ENCODE measurements at places on chromosomes 2 and 18.

- no peak for DNase-seq
Measured at GRCh38 chr2:156884216-156884615, 373.3 kb upstream of the GALNT5 start.

- DNase-seq: no peak
Measured at GRCh38 chr2:189020179-189020578, 46.0 kb downstream of the COL3A1 start.

DNA sequence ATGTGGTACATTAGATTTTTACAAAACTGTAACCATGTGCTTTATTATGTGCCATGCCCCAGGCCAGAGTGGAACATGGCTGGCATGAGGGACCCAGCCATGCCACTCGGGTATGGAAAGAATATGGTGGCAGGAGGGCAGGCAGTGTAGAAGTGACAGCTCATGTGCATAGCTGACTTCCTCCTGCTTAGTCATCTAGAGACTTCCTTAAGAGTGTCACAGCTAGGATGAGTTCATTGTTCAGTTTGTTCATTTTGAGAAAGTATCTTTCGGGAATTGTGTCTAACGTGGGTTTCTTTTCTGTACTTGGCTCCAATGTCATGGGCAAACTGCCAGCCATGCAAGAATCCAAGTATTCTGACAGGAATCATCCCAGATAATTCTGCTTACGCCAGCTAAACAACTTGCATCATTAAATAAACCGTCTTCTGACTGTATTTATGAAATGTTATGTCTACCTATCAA lies 94.3 kb upstream of the ITGB6 start:
- DNase-seq: no peak

GRCh38 chr18:22552254-22552653 lies 134.5 kb upstream of the CTAGE1 start:
- DNase-seq: no peak

DNA sequence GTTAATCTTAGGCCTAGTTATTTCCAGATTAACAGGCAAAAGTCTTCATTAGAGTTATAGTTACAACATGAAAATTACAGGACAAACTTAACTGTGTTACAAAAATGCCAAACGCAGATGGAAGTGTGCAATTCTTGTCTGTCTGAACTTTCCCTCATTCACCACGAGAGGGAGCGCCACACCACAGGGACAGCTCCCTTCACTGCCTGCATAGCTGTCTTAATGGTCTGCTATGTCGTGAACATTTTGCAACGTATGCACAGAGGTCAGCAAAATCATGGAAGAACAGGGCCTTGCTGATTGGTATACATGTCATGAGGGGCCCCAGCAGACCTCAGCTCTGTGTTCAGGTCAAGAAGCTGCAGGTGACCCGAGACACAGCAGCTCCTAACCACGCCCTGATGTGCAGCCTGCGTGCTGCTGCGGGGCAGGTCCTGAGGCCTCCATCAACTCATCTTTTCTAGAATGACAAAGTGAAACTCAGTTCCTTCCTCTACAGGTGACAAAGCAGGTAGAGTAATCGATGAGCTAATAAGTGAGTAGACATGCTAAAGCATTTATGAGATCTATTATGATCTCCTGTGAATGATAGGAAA lies 78.8 kb upstream of the ATP8B1 start:
- DNase-seq: peak; percentile 28

GRCh38 chr2:31329081-31329625 lies 85.4 kb downstream of the XDH start:
- DNase-seq: no peak

GRCh38 chr2:10471955-10472354 lies 23.8 kb upstream of the ODC1 start:
- DNase-seq: no peak

DNA sequence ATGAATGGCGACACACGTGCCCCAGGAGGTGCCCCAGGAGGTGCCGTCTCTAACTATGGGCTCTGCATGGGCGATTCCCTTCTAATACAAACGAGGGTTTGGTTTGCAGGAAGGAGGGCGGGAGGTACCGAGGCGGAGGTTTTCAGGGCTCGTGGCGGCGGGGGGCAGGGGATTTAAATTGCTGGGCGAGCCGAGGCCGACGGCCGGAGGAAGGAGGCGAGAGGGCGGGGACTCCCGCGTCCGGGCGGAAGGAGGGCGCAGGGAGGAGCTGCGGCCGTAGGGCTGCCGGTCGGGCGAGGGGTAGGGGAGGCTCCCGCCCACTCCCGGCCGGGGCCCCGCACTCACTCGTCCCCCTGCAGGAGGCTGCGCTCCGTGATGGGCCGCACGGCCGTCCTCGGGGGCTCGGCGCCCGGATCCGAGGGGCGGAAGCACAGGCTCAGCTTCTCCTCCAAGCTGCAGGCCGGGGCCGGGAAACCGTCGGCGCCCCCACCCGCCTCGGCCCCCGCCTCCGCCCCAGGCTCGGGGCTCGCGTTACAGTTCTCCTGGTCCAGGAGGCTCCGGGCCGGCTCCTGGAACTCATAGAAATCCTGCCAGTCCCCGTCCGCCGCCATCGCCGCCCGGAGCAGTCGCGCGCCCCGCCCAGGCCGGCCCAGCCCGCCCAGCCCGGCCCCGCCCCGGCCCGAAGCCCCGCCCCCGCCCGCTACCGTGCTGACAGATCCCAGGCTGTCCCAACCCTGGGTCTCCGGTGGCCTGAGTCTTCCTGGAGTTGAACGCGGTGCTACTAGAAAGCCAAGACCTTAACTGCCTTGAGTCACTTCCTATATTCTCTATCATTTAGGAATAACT lies at the start of gene FEZ2:
Gene FEZ2, minus strand, starts transcription at position 637 of the 846 bp plus-strand sequence. Its CDS starts 26 bp downstream, at position 611.
- peak; percentile 23 for DNase-seq

GRCh38 chr2:218320704-218321336 lies 28.5 kb upstream of the TMBIM1 start:
- DNase-seq: no peak

- no peak for DNase-seq
Measured at GRCh38 chr18:75090336-75090735, 118.6 kb downstream of the PTGR3 start.

- no peak for DNase-seq
Measured at GRCh38 chr2:206876216-206876860, 63.0 kb upstream of the CPO start.

DNA sequence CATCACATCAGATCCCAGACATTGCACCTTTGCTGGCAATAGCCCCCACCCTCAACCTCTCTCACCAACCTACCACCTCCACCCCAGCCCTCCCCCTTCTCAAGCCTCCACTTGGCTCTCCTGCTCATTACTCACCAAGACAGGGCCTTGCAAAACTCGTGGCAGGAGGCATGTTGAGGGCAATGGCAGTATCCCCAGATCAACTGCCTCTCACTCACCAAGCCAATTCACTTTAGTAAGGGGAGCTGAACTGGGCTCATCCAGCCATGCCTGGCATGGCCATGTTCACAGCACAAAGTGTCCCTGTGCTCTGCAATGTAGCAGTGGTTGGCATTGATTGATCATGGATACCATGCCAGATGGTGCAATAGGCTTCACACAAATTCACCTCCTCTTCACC lies 46.3 kb upstream of the TEX51 start:
- no peak for DNase-seq

- no peak for DNase-seq
Measured at GRCh38 chr18:70576276-70577022, 287.6 kb downstream of the SOCS6 start.

- no peak for DNase-seq
Measured at GRCh38 chr2:69118609-69119008, 105.6 kb downstream of the ANTXR1 start.

DNA sequence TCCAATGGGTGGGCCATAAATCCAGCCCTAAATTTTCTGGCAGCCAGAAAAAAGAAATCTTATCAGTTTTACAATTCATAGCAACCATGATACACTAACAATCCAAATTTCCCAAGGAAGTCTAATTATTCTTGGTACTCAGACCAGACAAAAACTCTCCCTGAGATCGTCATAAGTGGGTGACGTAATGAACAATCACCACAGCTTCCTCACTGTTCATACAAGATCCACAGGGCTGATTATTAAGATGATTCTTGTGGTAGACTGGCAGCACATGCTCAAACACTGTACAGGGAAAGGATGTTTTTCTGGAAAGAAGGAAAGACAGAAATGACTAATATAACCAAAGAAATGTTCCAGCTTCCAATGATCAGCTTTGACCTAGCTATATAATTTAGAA lies 178.3 kb upstream of the CRIM1 start:
- no peak for DNase-seq

- no peak for DNase-seq
Measured at GRCh38 chr18:57150828-57151227, 3.9 kb downstream of the BOD1L2 start.

DNA sequence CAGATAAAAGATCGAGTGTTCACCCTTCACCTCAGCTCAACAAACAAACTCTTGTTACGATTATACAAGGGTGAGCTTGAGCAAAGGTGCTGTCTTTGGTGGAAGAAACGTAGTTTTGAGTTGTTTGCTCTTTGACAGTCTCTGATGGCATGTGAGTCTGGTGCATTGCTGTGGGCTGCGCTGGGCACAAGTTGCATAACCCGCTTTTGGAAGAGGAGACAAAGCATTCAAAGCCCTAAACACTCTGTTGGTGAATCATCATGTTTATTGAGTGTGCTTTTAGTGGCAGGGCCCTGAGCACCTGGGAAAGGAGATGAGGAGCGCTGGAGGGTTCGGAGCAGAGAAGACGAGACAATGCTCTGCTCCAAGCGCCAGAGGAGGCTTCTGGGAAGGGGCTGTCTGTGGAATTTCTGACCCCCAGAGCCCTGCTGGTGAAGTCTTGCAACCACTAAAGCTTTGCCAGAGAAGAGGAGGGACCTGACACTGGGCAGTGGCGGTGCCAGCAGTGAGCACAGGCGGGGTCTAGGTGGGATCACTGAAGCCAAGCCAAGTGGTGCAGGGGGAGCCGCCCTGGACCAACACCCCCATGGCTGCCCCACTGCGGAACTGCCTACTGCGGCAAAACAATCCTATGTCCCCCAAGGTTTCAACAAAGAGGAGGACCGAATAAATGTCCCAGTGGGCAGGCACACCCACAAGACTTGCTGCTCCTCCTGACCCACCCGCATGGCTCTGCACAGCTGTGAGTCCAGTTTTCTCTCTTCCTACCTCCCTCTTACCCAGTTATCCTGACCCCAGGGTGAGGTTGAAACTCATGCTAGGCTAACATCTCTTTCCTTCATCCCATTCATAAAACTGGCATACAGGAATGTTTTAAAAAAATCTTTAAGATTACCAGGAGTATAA lies 64.0 kb downstream of the TNFRSF11A start:
- no peak for DNase-seq

- no peak for DNase-seq
Measured at GRCh38 chr18:69484699-69485396, 84.2 kb downstream of the DOK6 start.

GRCh38 chr2:210387074-210387473 lies 72.1 kb upstream of the MYL1 start:
- no peak for DNase-seq

DNA sequence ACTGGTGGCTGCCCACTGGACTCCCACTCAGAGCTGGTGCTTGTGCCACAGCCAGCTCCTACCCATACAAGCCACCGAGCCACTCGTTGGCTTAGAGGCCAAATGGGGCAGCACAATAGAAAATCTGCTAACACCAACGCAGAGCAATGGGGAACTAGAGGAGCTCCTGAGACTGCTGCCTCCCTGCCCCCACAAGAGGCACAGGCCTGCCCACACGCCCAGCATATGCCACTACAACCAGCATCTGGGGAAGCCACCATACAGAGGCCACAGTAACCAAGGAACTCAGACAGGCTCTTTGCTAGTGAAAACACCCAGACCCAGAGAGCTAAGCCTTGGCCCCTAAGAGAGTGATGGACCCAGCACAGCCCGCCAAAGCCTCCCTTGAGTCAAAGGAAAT lies 231.2 kb upstream of the RAB6C start:
- DNase-seq: no peak

DNA sequence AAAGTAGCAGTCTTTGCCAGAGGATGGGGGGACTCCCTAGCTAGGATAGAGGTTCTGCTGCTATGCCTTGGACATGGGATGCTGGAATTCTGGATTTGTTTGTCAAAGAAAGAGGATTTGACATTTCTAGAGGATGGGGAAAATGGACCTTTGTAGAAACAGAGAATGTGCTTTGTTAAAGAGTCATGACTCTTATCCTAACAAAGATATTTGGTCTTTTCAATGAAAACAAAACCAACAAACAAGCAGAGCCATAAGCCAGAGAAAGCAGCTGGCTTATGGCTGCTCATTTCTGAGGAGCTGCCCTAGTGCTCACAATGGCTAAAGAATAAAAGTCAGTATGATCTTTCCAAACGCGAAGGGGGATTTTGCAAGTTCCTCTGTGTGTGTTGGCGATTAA lies 40.8 kb upstream of the MAPRE2 start:
- DNase-seq: no peak

GRCh38 chr2:218009231-218009630 lies 6.4 kb upstream of the TNS1 start:
- DNase-seq: no peak

GRCh38 chr18:13218368-13218991 lies at the start of gene LDLRAD4:
LDLRAD4 (plus strand) TSS chr18:13218760.
- no peak for DNase-seq

DNA sequence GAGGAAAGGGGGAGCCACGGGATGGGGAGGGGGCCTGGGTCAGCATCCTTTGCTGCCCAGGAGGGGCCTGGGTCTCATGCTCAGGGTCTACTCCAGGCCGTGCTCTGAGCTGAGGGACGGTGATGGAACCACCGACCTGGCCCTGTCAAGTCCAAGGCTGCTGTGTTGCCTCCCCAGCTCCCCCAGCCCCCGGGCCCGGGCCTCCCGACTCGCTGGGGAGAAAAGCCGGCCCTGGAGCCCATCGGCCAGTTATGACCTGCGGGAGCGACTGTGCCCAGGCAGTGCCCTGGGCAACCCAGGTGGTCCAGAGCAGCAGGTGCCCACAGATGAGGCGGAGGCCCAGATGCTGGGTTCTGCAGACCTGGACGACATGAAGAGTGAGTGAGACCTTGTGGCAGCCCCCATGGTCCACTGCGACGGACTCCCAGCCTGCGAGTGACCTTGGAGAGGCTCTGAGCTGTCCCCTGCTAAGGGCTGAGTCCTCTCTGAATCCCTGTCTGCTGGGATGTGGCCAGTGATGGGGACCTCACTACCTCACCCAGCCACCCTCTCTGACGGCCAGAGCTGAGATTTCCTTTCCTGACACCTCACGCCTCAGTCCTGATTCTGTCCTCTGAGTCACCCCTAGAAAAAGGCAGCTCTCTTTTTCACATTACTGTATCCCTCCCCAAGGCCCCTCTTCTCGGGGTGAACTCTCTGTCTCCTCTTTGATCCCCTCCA lies 2.7 kb downstream of the SLC4A3 start:
- no peak for DNase-seq

DNA sequence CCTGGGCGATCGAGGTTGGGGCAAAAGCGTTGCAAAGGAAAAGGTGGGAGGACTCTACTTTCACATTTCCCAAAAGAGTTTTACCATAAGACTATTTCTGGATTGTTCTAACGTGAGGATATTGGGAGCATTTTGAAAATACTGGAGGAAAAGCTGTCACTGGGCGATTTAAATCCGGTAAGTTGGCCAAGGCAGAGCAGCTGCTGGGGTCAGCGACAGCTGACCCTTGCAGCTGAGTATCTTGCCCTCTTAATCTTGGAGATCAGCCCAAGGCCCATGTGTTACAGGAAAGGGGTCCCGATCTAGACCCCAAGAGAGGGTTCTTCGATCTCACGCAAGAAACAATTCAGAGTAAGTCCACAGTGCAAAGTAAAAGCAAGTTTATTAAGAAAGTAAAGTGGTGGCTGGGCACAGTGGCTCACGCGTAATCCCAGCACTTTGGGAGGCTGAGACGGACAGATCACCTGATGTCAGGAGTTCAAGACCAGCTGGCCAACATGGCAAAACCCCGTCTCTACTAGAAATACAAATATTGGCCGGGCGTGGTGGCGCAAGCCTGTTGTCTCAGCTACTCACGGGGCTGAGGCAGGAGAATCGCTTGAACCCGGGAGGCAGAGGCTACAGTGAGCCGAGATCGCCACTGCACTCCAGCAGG lies 964 bp upstream of the ST3GAL5 start:
- no peak for DNase-seq

GRCh38 chr2:26640331-26640745 lies 828 bp downstream of the CIB4 start:
- DNase-seq: no peak
